Stimulated activated CD8-positive, alpha-beta memory T cell treated with anti-CD3 and anti-CD28 coated beads, Interleukin-2, amount 100 ng/mL, for 1 hour (primary cell): ENCODE measurements at places on chromosomes 1 and 21.

DNA sequence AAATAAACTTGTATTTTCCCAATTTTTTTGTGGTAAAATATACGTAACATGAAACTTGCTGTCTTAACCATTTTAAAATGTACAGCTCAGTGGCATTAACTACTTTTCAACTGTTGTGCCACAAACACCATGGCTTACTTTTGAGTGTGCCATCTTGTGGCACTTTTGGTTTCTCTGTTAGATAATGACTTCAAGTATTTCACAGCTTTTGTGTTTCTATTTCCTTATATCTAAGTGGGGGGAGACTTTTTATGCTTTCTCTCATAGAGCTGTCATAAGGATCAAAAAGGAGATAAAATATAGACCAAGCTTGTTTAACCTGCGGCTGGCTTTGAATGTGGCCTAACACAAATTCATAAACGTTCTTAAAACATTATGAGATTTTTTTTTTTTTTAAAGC is 44.3 kb downstream of the CDC14A start:
- DNase-seq, result no peak

DNA sequence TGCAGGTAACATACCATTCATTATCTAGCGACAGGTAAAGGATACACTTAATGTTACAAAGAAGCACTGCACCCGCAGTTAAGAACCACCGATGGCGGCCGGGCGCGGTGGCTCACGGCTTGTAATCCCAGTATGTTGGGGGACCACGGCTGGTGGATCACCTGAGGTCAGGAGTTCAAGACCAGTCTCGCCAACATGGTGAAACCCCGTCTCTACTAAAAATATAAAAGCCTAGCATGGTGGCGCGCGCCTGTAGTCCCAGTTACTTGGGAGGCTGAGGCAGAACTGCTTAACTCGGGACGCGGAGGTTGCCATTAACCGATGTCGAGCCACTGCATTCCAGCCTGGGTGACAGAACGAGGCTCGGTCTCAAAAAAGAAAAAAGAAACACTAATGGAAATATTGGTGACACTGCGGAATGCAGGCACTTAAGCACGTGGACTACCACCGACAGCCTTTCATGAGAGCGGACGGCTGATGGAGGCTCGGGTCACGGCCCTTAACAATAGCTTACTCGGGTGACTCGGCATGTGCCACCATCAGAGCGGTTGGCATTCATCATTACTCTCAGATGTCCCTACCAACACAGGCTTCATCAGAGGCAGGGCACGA is 542 bp downstream of the GAS5 start:
- DNase-seq, result no peak

DNA sequence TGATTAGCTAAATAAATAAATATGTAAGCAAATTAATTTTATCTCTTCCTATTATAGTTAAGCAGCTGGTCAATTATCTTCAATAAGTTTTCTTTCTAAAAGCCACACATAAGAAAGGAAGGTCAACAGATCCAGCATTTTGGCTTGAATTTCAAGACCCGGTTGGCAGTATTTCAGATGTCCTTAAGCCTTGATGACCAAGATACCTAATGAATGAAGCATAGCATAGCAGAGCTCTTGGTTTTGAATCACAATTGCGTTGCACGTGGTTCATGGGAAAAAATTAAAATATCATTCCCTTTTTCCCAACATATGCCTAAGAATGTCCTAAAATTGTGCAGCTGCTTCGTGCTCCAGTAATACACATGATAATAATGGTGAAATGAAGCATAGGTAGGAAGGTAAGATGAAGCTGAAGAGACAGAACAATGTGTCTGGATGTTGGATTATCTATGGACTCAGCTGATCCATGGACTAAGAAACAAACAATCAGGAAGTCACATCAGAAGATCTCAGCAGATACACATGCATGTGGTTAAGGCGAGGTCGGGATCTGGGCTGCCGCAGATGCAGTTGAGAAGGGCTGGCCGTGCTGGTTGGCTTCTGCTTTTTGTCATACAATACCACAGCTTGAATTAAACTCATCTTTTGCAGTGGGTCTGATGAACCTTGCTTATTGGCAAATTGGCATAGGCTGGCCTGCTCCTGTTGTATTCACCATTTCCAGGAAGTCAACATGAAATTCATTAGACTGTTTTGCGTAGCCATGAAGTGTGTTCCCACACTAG is 284.9 kb upstream of the RUNX1 start:
- no peak for DNase-seq

DNA sequence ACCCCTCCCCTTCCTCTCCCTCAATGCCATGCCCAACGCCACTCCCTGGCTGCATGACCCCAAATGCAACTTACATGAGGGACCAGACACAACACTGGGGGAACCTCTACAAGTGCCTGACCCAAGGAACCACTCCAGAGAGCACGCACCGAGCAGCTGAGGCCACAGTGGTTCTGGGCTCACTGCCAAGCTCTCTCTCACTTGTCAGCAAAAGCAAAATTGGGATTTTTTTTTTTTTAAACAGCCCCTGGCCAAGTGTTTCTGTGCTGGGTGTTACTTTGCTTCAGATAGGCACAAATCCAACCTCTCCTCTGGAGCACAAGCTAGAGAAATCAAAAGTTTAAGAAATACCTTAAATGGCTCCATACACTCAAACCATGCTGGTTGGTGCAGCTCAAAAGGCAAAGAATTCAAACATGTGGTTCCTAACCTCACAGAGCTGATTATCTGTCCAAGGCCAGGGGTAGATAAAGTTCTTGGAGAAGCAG is 363.0 kb downstream of the SETD4 start:
- no peak for DNase-seq

DNA sequence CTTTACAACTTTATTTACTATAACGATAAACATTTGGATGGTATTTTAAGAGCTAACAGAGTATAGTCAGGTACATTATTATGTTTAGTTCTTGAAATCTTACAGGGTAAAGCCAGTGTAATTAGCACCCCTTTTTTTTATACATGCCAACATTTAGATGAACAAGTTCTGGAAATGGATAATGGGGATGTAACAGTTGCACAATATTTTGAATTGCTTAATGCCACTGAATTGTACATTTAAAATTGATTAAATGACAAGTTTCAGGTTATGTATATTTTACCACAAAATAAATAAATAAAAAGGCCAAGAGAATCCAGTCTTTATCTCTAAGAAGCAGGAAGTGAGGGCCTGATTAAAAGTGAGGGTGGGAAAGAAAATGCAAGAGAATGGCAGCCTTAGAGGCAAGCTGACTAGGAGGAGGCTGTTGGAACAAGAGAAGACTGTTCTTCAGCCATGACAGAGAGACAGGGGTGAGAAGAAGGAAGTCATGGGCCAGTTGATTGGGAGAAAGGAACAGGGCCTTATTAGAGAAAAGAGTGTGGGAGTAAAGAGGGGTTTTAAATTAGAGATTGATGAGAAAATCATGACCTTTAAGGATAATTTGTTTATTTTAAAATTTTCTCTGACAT is 49.9 kb upstream of the TNFSF18 start:
- no peak for DNase-seq

- no peak for DNase-seq
Observed at GRCh38 chr1:15362737-15363128, 47.0 kb upstream of the EFHD2 start.
